ENCODE measurements at places on chromosomes 1 and 21.
A peak's percentile ranks its signal among the peaks of the same experiment; 100 is the strongest.

GRCh38 chr1:29785137-29785527 lies 548.8 kb downstream of the PTPRU start:
- DNase-seq, result no peak

- no peak for DNase-seq
Measured at GRCh38 chr1:86775395-86775794, 71.0 kb downstream of the SH3GLB1 start.

GRCh38 chr1:59924653-59925052 lies 1.9 kb downstream of the CYP2J2 start:
- no peak for DNase-seq

- DNase-seq, result no peak
Measured at GRCh38 chr1:234601301-234602017, 8.5 kb downstream of the IRF2BP2 start.

- no peak for DNase-seq
Measured at GRCh38 chr1:19964542-19964941, 14.9 kb downstream of the PLA2G2A start.

DNA sequence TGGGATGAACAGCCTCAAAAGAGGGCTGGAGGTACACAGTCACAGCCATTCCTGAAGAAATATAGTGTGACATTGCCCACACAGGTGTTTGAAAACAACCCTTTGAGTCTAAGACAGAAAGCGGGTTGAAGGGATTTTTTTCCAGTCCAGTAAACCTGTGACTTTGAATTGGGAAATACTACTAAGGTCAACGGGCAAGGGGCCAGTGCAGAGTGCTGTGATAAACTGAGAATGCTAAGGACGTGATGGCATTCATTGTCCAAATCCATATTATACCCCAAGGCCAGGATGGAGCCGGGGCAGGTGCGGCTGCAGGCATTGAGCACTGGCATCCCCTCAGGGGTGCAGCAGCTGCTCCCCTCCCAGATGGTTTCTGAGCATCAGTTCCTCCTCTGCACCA lies 36.6 kb downstream of the KIAA0040 start:
- no peak for DNase-seq

- no peak for DNase-seq
Measured at GRCh38 chr1:226993814-226994585, 53.9 kb downstream of the COQ8A start.

DNA sequence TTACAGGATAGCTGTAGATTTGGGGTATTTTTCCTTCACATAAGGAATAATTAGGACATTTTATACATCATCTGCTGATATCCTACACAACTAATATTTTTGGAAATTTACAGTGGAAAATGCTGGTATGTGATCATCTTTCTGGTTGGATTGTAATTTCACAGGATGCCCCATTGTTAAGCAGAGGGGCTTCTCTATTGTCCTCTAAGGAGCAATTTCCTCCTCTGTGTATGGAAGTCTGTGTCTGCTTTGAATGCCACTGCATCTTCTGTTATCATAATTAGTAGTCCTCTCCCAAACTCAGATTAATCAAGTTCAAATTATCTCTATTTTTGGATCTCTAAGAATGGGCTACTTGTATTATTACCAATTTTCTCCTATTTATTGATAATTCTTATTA lies 988.1 kb upstream of the B3GALT2 start:
- no peak for DNase-seq

- peak; percentile 99 for DNase-seq
Measured at GRCh38 chr1:16146279-16147155, 9.4 kb downstream of the EPHA2 start.

- no peak for DNase-seq
Measured at GRCh38 chr1:185398022-185398421, 81.0 kb upstream of the IVNS1ABP start.

All from SJSA1 (cell line).